Spleen (tissue), 13 donors: ENCODE measurements at places on chromosomes 12 and 14. TPM values are rescaled to one million over a fixed set of nuclear protein-coding genes. Genes with fewer than 3 reads are reported as not detected.

The TAS2R50 gene
- total RNA-seq, result 7.1 TPM

The TAS2R20 gene
- total RNA-seq, result 4.2 TPM

The ADAMTS20 gene
- total RNA-seq, result not detected

The BCL2L2 gene
- 18.2 TPM for total RNA-seq

The CDK2 gene
- total RNA-seq, result 30.9 TPM

The TAS2R43 gene
- 4.6 TPM for total RNA-seq

The CLEC9A gene
- 3.7 TPM for total RNA-seq

The TTC8 gene
- 17.6 TPM for total RNA-seq

The ALKBH2 gene
- total RNA-seq, result 12.3 TPM

The NINJ2 gene
- total RNA-seq, result 10.1 TPM

The TRIM9 gene
- 1.6 TPM for total RNA-seq

The PRR4 gene
- total RNA-seq, result 12.0 TPM

The DDX47 gene
- total RNA-seq, result 38.8 TPM

The LMNTD1 gene
- not detected for total RNA-seq

The CLEC4C gene
- 4.3 TPM for total RNA-seq

The TEX22 gene
- 0.33 TPM for total RNA-seq

The FAM181A gene
- total RNA-seq, result not detected

The ESPL1 gene
- 2.9 TPM for total RNA-seq

The ACYP1 gene
- total RNA-seq, result 20.2 TPM

The GTF2A1 gene
- 34.4 TPM for total RNA-seq

The LRRC10 gene
- not detected for total RNA-seq

The SETD1B gene
- total RNA-seq, result 21.1 TPM

The MYO1H gene
- not detected for total RNA-seq

The KRT80 gene
- not detected for total RNA-seq

The OTOGL gene
- 0.88 TPM for total RNA-seq

The RTN1 gene
- 38.0 TPM for total RNA-seq

The POLE2 gene
- 3.9 TPM for total RNA-seq

The CCDC60 gene
- total RNA-seq, result not detected

The KRT72 gene
- total RNA-seq, result 0.64 TPM

The KRT6A gene
- total RNA-seq, result not detected

The ATG14 gene
- 10.7 TPM for total RNA-seq

The PROX2 gene
- not detected for total RNA-seq

The NRXN3 gene
- total RNA-seq, result 7.0 TPM

The ARMH4 gene
- 1.7 TPM for total RNA-seq

The SLC25A47 gene
- not detected for total RNA-seq
